ENCODE measurements at places on chromosomes 7 and 10. TPM values are rescaled to one million over a fixed set of nuclear protein-coding genes. Genes with fewer than 3 reads are reported as not detected.

ASL gene
- 98.5 TPM for total RNA-seq

AGR3 gene
- total RNA-seq: 74.3 TPM

DNA sequence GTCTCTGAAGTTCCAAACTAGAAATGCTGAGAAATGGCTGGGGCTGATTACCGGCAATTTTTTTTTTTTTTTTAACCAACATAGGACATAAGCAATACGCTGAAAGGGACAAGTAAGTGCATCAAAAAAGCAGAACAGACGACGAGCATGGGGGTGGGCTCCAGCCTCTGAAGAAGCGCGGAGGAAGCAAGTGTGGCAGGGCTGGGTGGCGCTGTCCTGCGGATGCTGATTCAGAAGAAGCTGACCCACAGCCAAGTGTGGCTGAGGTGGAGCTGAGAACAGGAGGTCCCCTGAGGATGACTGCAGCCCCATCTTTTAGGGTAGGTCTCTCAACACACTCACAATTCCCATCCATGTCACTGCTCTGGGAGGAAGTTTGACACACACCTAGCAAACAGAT is 65.6 kb downstream of the CTBP2 start:
- no peak for DNase-seq

DNA sequence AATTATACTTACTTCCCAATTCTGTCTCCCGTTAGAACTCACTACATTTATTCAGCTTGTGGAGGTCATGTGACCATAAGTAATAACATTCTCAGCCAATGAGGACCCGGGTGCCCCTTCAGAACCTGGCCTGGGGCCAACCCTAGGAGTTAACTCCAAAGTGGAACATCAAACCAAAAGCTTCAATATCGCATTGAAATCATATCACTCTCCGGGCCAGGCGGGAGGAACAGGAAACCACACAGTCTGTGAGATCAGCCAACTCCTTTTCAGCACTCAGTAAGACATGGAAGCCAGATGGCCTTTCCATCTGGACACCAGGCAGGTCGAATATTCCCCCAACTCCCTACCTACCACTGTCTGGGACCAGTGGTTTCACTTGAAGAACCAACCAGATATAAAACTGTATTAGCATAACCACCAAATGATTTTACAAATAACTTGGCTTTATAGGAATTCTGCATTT is 5.5 kb downstream of the CREB3L2 start:
- DNase-seq: no peak

PNLIPRP2 gene
- 21.1 TPM for total RNA-seq

ACSM6 gene
- not detected for total RNA-seq

Measured in hepatocyte (in vitro differentiated cells).